ENCODE measurements at places on chromosomes 11 and 22. TPM values are rescaled to one million over a fixed set of nuclear protein-coding genes. Genes with fewer than 3 reads are reported as not detected.

Gene B3GAT1
- total RNA-seq, result under 0.01 TPM

Gene SMTN
- total RNA-seq, result 79.4 TPM

Gene TPBGL
- not detected for total RNA-seq

Gene C11orf91
- not detected for total RNA-seq

Gene FOLH1
- 1.2 TPM for total RNA-seq

Gene FGF3
- not detected for total RNA-seq

Gene H19
- 55.0 TPM for total RNA-seq

All from fibroblast of lung (primary cell).